ENCODE measurements at places on chromosomes 7 and 10.

GRCh38 chr10:88840104-88840503 lies 11.5 kb downstream of the ANKRD22 start:
- no peak for DNase-seq

DNA sequence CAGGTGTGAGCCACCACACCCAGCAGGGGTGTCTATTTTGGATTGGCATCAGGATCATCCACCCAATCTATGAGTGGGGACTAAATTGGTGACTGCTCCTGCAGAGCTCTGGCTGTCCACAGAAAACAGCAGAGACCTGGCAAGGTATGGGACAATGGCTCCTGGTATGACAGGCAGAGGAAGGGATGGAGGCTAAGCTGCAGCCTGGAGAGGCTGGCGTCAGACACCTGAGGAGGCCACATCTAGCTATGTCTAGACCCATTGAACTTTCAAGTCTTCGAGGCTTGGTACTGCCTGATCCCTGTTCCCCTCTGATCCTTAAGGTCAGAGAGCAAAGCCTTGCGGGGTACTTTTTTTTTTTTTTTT lies 3.2 kb upstream of the SERPINE1 start:
- no peak for DNase-seq

DNA sequence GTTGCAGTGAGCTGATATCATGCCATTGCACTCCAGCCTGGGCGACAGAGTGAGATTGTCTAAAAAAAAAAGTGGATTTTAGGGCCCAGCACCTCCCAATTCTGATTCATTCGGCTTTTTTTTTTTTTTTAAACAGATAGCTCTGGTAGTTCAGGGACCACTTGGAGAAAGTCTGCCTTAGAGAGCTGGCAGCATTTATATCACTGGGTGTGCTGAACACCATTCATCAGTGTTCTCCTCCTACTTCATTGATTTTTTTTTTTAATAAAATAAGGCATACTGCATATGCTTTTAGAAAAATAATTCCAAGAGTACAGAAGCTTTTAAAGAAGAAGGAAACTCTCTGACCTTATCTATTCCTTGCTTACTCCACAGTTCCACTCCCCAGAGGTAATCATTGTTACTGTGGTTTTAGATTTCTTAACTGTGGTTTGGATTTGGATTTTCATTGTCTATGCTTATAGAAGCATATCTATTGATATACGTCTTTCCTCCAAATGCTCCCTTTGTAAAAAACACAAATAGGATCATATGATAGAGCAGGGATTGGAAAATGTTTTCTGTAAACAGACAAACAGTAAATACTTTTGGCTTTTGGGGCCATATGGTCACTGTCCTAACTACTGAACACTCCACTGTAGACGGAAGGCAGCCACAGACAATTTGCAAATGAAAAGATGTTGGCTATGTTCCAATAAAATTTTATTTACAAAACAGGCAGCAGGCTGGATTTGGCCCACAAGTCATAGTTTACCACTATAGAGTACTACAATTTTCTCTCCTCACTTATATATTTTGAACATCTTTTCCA lies 21.1 kb upstream of the SAR1A start:
- DNase-seq, result peak; percentile 33

DNA sequence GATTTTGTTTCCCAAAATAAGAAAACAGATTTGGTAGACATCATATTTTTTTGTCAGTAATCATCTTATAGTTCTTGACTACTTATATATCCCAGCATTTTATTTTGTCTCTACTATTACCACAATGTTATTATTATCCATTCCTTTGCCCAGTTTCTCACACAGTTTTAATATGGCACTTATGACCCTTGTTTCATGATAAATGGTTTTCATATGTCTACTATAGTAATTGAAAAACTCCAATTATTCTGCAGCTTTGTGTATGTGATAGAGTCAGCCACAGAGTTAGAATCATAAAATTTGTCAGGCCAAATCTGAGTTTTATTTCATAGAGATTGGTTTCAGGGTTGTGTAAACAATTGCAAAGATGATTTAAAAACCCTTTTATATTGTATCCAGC lies 203.9 kb downstream of the MALRD1 start:
- DNase-seq, result no peak

GRCh38 chr10:21264271-21264670 lies 261.2 kb downstream of the SKIDA1 start:
- no peak for DNase-seq

DNA sequence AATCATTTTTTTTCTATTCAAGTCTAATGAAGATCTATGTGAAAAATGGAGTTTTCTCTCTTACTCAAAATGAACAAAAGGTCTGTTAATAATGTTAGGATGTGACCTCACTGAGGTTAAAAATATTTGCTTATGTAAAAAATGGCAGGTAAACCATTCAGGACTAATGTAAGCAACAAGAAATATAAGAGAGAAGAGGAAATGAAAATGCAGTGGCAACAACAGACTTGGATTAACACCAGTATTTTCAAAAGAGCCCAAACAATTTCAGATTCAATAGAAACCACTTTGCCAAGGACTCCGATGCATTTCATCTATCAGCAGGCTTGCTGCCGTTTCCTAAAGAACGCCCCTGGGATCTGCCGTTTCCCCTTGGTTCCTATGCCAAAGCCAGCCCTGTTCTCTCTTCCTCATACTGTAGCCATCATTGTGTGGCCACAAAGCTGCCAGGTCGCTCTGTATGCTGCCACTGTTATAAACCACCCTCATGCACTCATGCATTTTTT lies 66.4 kb downstream of the MTURN start:
- DNase-seq, result no peak

- DNase-seq, result no peak
Observed at GRCh38 chr7:50721661-50722259, 60.9 kb downstream of the GRB10 start.

- peak; percentile 56 for DNase-seq
Observed at GRCh38 chr7:100163006-100163531, 4.5 kb upstream of the TRAPPC14 start.

DNA sequence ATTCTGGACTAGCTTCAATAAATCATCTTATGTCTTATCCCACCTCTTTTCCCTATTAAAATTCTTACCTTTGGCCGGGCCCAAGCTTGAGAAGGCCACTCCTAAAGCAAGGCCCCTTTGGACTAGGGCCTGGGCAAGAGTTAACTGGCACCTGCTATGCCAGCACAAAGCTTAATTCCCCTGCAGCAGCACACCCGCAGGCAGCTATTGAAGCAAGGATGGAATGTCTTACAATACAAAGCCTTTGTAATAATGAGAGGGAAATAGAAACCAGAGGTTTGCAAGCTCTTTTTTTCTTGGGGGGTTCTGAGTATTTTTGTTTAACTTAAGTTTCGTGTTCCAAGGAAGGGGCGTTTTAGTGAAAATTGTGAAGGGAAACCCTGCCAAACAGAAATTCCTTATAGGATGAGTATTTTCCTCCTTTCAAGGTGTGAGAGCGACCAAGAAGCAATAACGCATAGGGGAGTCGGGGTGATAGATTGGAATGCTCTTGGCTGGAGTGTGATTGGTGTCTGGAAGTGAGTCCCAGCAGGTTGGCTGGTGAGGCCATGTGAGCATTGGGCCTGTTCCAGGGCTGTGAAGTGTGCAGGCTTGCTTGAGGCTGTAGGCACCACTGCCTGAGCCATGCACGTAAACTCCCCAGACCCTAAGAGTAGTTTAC lies 148.5 kb downstream of the KIAA1217 start:
- DNase-seq, result no peak

DNA sequence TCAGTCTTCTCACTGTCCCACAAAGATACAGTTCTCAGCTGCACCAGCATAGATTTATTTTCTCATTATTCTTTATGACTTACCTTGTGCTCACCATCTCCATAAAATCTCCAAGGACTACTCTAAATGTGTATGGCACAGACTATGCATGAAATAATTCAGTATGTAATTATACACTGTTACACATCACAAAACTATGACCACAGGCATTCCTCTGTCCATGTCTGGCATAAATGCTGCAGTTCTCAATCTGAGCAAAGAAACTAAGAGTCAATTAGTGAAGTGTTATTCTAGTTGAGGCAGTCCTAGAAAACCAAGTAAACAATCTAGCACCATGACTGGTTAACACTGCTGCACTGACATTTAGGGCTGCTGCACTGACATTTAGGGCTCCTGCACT lies 2.7 kb downstream of the CYCS start:
- DNase-seq, result no peak

GRCh38 chr10:10903620-10904019 lies 114.1 kb upstream of the CELF2 start:
- no peak for DNase-seq

GRCh38 chr7:43508461-43508860 lies 74.4 kb upstream of the STK17A start:
- DNase-seq, result no peak

DNA sequence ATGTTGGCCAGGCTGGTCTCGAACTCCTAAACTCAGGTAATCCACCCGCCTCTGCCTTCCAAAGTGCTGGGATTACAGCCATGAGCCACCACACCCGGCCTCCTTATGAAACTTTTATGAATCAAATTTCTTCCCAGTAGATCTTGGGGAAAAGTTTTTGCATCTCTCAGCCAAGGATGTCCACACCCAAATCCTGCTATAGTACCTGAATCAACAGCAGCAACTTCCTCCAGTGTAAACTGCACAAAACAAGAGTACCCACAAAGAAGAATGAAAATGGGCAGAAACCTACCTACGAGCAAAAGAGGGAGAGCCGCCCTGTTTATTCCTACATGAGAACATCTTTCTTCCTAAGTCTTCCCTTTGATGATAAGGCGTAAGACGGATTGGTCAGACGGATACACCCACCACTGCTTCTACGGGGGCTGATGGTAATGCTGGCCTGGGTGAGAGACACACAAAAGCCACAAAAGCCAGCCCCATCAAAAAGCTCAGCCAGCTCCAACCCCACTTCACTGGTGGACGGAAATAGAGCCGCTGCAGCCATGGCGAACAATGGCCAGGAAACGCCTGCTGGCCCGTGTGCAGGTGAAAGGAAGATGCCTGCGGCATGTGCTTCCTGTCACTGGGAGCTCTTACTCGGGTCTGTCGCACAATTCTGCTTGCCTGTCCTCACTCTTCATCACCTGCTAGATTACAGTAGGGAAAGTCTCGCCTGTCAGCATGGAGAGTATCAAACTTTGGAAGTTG lies 10.4 kb downstream of the JCAD start:
- peak; percentile 50 for DNase-seq

DNA sequence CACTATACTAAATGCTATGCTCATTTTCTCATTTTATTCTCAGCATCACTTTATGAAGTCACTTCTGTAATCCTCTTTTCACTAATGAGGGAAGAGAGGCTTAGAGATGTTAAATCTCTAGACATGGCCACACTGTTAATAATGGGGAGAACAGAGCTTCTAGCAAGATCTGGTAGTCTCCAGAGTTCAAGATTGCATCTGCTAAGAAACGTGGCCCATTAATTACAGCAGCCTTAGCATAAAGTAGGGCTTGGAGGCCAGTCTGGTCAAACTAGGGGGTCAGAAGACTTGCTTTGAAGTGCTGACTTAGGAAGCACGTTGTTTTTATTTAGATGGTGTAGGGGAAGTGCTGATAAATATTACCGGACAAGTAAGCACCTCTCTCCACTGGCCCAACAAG lies 29.3 kb downstream of the ARL4A start:
- DNase-seq, result no peak

DNA sequence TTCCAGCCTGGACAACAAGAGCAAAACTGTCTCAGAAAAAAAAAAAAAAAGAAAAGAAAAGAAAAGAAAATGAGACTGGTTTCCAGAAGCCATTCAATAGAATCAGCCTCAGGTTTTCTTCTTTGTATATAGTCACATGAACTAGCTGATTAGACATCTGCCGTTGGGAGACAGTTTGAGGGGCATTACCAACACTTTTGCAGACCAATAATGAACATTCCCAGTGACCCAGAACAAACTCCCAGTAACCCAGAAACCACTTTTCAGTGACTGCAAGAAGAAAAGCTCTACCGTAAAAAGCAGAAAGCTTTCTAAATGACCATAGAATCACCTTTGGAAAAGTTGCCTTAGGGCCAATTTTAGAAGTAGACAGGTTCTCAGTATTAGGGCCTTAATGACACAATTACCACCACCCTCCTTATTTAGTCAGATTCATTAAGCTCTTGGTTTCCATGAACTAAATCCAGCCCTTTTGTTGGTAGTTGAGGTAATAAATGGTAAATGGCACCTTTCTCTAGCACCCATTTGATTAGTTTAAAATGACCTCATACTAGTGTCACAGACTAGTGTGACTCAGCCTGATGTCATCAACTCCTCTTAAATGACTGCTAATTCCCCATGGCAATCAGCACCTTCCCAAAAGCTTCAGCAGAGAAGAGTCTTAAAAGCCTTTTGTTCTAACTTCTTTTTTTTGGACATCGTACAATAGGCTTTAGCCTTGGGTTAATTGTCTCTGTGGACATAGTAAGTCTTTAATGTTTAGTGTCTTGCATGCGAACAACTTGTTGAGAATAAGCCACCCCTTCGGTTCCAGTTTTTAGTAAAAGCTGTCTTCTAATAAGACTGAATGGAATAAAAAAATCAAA lies 33.6 kb upstream of the XRCC2 start:
- peak; percentile 99 for DNase-seq

- DNase-seq, result no peak
Observed at GRCh38 chr7:54860003-54860775, 101.2 kb upstream of the SEC61G start.

DNA sequence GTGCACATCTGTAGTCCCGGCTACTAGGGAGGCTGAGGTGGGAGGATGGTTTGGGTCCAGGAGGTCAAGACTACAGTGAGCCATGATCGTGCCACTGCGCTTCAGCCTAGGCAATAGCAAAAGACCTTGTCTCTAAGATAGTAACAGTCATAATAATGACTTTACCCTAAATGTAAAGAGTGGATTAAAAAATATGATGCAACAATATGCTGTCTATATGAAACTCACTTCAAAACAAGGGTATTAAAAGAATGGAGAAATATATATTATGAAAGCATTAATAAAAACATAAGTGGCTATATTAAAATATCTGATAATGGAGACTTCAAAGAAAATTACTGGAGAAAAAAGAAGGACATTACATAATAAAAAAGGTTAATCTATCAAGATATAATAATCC lies 5.7 kb downstream of the GNA12 start:
- no peak for DNase-seq

- DNase-seq, result no peak
Observed at GRCh38 chr10:106612381-106612780, 552.1 kb downstream of the SORCS1 start.

DNA sequence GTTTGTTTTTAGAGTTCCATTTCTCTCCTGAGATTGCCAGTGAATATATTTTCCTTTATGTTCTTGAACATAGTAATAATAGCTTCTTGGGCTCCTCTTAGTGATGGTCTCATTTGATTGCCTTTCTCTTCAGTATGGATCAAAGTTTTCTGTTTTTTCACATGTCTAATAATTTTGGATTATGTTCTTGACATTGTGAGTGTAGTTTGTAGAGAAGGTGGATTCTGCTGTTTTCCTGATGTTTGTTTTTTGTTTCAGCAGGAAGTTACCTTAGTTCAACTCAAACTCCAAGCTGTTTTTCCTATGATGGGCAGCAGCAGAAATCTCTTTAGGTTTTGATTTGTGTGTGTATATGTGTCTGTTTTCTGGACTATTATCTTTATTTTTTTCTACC lies 43.8 kb downstream of the TAF3 start:
- DNase-seq, result no peak

DNA sequence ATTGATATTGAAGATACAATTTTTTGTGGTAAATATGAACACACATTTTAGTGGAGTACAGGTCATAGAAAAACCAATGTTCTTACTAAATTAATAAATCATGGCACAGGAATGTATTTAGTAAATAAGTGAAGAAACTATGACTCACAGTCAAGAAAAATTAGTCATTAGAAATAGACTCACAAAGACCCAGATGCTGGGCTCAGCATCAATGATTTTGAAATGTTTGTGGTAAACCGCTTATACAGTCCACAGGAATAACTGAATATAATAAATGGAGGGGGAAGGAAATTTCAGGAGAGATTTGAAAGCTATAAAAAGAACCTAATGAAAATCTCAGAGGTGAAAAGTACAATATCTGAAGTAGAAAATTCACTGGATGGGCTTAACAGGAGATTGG lies 138.3 kb upstream of the ADCY1 start:
- DNase-seq, result no peak

All from NCI-H69 (cell line).